ENCODE measurements at places on chromosomes 12 and 14.

DNA sequence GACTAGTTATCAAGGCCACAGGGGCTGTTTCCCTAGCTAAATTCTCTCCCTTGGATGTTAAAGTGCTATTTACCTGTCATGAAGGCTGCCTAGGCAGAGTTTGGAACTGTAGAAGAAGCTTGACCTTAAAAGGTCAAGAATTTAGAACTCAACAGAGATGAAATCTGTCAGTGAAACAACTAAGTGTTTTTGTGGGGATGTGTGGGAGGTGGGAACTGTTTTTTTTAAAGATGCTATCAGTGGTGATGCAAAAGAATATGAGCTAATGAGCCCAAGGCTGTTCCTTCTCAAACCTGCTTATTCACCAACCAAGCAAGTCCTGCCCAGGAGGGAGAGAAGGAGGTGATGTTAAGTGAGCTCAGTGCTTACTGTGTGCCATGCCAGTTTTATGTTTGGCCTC lies 40.8 kb upstream of the POC1B start:
- DNase-seq: no peak

DNA sequence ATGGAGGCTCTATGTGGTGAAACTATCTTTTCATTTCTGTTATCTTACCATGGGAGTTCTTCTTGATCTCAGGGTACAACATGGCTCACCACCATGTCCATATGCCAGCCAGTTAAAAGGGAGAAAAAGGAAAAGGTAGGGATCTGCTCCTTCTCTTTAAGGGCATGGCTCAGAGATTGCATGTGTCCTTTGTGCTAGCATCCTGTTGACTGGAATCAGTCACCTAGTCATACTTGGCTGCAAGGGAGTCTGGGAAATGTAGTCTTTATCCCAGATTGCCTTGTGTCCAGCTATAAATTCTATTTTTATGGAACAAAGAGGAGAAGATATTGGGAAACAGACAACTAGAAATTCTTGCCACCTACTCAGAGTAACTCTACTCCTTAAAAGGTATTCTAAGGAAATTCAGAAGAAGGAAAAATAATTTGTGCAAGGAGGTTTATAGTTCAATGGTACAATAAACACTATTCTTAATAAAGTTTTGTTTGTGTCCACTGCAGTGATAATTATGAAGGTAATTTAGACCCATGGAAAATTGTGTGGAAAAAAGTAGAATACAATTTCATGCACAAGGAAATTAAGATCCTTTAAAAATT lies 86.4 kb upstream of the RPH3A start:
- no peak for DNase-seq

DNA sequence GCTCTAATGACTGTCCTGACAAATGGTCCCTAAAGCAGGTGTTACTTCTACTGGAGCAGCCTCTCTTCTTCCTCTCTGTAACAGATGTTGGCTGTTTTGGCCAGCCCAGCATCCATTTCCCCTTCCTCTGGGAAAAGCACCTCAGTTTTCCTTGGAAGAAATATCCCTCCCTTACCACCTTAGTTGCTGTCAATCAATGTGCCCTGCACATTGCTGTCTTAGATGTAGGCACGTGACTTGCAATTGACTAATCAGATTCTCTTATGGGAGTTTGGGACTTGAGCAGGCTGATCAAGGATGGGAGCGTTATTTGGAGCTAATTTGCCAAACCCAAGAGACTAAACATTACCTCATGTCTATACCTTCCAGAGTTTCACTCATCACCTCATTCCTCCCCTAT lies 12.0 kb upstream of the TMED2 start:
- no peak for DNase-seq

- DNase-seq: no peak
Measured at GRCh38 chr12:19338405-19338804, 100.9 kb upstream of the AEBP2 start.

DNA sequence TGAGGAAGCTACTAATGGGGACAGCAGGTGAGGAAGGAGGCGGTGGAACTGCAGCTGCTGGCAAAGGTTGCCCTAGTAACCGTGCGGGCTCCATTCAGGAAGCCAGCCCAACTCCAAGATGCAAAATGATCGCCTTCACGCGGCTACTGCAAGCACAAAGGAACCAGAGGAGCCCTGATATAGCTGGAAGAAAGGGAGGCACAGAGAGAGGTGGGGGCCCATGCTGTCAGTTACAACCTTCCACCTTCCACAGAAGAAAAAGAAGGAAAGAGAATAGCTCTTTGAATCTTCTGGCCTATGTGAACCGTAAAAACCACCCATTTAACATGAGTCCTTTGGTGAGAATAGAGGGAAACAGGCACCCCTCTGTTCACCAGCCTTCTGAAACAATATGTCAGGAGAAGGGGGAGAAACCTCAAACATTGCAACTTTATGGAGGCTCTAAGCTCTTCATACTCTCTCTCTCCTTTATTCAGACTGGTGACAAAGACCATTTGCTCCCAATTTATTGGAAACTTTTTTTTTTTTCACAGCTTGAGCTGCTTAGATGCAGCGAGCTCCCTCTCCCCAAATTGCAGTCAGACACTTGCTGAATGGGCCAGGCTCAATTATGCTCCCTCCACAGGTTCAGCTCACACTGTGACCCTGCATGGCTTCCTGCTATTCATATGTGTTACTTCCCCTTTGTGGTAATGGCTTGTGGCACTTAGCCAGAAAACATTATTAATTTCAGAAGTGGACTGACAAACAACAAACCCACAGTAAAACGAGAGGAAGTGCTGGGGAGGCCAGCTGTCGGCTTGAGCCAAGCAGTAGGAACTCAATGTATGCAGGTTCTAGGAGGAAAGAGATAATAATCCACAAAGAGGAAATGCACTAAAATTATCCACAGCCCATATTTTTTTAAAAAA lies 6.2 kb downstream of the DUSP6 start:
- peak; percentile 93 for DNase-seq

GRCh38 chr12:89023936-89024335 lies 328.4 kb downstream of the DUSP6 start:
- DNase-seq: no peak

DNA sequence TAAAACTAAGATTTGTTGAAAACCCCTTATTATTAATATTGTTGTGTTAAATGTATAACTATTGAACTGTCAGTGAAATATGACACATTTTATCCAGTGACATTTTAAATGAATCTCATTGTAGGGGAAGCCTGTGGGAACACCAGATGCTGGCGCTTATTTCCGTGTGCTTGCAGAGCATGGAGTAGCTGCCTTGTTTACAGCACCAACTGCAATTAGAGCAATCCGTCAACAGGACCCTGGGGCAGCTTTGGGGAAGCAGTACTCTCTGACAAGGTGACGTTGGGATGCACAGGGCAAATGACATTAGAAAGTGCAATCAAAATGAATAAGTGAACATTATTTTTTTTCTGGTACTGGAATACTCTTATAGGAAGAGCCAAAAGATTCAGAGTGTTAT lies 96.8 kb downstream of the ACSS3 start:
- no peak for DNase-seq

DNA sequence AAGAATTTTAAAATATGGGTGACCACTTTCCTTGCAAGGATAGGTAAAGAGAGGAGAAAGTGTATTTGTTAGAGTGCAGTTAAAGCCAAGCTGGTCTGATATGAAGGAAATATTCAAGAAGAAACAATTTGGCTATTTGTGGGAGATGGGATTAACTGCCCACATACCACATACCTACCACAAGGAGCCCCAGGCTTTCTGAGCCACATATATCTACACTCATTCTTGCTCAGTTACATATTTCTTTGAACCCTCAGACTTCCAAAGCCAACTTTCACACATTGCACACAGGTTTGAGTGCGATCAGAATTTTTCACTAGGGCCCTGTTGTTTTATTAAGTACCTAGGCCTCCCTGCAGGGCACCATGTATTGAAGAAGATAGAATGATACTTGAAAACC lies 330.2 kb downstream of the ZFP36L1 start:
- no peak for DNase-seq

DNA sequence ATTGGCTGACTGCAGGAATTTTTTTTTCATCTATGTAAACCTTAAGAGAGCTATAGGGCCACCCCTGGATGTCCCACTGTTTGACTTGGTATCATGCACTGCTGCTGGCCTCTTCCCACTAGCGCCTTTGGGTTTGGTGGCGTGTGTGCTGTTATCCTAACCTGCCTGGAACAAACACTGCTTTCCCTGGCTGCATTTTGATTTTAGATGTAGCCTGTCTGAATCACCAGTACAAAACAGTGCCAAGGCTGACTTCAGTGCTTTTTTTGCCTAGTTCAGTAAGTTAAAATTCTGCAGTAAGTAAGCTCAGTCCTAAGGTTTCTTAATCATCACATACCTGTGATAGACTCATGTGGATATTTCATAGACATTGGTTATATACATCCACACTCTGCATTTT lies 99.2 kb downstream of the EML1 start:
- no peak for DNase-seq

DNA sequence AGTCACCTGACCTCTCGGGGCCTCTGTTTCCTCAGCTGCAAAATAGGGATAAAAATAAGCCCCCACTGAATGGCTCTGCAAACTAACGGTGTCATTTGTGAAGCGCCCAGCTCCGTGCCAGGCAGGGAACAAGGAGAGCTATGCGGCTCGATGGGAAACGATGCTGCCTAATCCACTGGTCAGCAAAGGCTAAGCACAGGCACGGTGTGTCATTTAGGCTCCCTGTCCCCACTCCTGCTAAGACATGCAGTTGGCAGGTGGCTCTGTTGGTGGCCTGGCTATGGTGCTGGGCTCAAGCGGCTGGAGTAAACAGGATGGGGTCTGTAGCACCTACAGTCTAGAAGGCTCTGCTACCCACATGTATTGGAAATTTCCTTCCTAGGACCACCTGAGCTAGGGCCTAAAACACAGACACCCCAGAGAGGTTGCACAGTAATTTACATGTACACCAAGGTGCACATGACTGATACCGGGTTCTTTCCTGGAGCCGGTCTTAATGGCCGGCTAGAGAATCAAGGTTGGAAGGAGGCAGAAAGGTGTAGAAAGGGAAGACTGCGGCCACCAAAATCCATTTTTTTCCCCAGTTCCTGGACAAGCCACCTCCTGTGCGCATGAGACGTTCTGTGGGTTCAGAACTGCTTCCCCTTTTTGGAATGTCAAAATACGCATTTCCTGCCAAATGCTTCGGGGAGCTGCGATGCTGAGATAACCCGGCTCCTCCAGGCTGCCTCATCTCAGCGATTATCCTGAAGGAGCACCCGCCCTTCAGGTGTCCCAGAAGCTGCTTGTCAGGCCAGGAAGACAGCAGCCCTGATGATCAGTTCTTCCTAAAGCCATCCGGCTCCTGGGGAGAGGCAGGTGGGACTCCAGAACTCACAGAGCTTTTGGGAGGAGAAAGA lies 1.0 kb downstream of the CACNA2D4 start:
- peak; percentile 89 for DNase-seq

DNA sequence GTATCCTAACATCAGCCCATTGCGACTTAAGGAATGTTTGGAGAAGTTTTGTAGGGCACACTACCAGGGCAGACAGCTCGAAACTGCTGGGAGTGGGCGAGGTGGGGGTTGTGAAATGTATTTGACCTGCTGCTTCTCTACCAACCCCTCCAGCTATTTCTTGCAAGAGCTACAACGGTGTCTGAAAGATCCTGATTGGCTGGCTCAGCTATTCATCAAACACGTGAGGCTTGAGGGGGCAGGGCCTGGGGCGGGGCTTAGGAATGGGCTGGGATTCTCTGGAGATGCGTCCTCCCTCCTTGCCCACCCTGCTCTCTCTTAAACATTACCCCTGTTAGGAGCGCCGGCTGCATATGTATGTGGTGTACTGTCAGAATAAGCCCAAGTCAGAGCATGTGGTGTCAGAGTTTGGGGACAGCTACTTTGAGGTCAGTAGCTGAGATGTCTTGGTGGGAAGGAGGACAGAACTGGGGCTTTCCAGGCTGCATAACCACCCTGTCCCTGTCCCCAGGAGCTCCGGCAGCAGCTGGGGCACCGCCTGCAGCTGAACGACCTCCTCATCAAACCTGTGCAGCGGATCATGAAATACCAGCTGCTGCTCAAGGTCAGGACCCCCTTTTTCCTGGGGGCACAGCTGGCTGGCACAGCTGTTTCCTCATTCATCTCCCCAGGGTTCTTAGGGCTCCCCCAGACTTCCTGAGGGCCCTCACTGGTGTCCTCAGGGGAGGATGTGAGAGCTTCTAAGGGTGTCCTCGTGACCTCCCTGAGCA lies 3.1 kb downstream of the ARHGEF25 start:
- peak; percentile 51 for DNase-seq

DNA sequence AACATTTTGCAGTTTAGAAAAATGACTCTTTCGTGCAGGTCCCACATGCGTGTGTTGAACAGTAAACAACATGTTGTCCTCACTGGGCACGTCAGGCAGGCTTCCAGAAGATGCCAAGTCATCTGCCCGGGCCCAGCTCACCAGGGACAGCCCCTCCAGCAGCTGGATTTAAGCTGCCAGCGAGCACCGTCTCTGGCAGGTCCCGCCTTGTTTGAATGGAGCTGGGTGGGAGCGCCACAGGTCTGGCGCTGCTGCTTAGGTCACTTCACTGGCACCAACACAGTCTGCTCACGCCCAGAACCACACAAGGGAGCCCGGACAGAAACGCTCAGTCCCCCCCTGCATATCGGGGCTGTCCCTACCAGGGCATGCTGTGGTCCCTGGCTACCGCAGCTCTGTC lies 33.1 kb upstream of the MMP17 start:
- DNase-seq: no peak

- DNase-seq: no peak
Measured at GRCh38 chr14:90575336-90575735, 178.5 kb downstream of the CALM1 start.

DNA sequence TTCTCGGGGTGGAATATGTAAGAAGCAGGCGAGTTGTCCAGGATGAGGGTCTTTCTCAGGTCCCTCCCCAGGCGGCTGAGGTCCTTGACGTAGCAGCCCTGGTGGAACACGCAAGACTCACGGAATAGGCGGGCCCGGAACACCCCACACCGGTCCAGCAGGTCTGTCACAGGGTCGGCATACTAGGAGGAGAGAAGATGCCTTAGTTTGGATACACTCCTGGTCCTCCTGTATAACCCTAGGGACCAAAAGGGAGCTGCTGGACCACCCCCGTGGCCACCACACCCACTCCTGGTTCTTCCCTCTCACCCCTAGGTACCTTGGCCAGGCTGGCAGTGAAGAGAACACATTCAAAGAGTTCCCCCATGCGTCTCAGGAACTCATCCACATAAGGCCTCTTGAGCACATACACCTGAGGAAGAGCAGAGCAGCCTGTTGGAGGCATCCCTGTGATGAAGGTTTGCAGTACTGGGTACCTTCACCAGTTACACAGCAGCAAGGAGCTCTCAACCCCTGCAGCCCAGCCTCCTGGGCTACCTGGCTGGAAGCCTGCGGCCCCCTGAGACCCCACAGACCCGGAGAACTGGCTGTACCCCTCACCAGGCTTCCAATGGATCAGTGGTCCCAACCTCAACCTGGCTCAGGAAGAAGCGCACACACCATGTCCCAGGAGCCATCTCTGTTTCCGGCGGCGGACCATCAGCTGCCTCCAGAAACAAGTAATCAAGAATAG lies 5.5 kb upstream of the AVIL start:
- DNase-seq: no peak

- no peak for DNase-seq
Measured at GRCh38 chr12:90075685-90076084, 367.0 kb upstream of the ATP2B1 start.
